ENCODE measurements at places on chromosomes 7 and 10.
A peak's percentile ranks its signal among the peaks of the same experiment; 100 is the strongest.

GRCh38 chr10:114631090-114631665 is 26.9 kb downstream of the ABLIM1 start:
- H3K27ac ChIP-seq, result no peak overlapping the region
- no peak for DNase-seq
- H3K36me3 ChIP-seq, result no peaks in the 10 kb centered on the region
- H3K4me3 ChIP-seq, result no peak overlapping the region
- no peaks in the 10 kb centered on the region for H3K4me1 ChIP-seq
- peaks cover 3% of the 10 kb centered on the region for H3K27me3 ChIP-seq

GRCh38 chr10:124281666-124282065 is 137.1 kb downstream of the OAT start:
- no peak overlapping the region for H3K4me3 ChIP-seq
- no peaks in the 10 kb centered on the region for H3K36me3 ChIP-seq
- no peak overlapping the region for H3K27ac ChIP-seq
- no peaks in the 10 kb centered on the region for H3K4me1 ChIP-seq
- no peaks in the 10 kb centered on the region for H3K27me3 ChIP-seq

DNA sequence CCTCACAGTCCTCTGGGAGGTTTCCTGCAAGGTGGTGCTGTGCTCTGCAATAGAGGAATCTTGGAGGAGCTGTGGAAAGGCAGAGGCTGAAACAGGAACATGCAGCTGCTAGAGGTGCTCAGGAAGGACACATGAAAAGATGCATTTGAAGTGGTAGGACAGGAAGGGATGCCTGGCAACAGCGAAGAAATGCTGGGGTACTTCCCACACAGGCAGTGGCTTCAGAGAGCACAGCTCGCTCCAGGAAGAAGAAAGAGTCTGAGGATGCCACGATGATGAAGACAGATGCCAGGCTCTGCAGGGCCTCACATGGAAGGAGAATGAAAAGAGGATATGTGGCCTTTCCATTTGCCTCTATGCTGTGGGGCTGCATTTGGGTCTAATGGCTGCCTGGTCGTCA is 77.0 kb upstream of the TMEM72 start:
- H3K27ac ChIP-seq, result no peak overlapping the region
- no peaks in the 10 kb centered on the region for H3K36me3 ChIP-seq
- no peaks in the 10 kb centered on the region for H3K4me1 ChIP-seq
- no peaks in the 10 kb centered on the region for H3K27me3 ChIP-seq

DNA sequence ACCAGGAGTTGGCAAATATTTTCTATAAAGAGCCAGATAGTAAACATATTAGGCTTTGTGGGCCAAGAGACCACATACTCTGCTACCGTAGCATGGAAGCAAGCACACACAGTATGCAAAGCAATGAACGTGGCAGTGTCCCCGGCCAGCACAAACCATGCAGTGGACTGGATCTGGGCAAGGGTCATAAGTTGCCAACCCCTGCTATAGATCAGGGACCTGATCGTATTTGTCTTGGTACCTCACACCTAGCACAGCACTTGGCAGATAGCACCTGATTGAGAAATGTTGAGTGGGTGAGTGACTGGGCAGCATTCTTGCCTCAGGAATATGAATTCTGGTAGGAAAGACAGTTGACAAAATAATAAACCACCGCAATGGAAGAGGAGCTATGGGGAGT is 331.9 kb downstream of the FGFR2 start:
- no peak overlapping the region for H3K4me3 ChIP-seq
- H3K27me3 ChIP-seq, result peaks cover 3% of the 10 kb centered on the region
- no peak overlapping the region for H3K27ac ChIP-seq
- H3K4me1 ChIP-seq, result no peaks in the 10 kb centered on the region
- H3K36me3 ChIP-seq, result no peaks in the 10 kb centered on the region

DNA sequence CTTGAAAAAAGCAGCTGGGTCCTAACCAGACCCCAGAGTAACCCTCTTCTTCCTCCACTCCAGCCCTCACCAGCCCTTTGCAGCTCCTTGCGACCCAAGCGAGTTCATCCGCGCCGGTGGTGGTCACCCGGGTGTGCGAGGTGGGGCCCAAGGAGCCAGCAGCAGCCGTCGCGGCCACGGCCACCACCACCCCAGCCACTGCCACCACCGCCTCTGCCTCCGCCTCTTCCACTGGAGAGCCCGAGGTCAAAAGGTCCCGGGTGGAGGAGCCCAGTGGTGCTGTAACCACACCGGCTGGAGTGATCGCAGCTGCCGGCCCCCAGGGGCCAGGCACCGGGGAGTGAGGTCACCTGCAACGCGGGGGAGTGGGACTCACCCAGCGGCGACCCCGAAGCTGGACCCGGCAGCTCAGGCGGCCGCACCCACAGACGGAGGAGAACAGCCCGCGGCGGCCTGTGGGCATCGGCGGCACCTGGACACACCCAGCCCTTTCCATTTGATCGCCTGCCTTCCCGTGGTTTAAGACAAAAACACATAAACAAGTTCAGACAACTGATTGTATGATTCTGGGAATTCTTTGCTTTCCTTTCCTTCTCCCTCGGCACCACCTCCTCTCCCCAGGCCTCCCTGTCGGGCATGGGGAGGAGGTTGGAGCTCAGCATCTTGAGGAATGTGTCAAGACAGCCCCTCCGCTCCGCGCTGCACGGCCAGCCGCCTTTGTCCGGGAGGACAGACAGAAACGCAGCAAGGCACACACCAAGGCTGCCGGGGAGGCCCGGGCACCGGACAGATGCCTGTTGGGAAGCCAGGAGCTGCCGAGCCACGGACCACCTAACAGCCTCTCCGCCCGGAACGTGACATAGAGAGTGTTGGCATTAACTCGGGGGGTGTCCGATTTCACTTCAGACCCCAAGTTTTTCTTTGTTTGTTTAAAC is 13.0 kb upstream of the AP5Z1 start:
- no peak overlapping the region for H3K4me3 ChIP-seq
- H3K27me3 ChIP-seq, result no peaks in the 10 kb centered on the region
- no peak overlapping the region for H3K27ac ChIP-seq
- H3K36me3 ChIP-seq, result peaks cover 85% of the 10 kb centered on the region
- no peaks in the 10 kb centered on the region for H3K4me1 ChIP-seq

DNA sequence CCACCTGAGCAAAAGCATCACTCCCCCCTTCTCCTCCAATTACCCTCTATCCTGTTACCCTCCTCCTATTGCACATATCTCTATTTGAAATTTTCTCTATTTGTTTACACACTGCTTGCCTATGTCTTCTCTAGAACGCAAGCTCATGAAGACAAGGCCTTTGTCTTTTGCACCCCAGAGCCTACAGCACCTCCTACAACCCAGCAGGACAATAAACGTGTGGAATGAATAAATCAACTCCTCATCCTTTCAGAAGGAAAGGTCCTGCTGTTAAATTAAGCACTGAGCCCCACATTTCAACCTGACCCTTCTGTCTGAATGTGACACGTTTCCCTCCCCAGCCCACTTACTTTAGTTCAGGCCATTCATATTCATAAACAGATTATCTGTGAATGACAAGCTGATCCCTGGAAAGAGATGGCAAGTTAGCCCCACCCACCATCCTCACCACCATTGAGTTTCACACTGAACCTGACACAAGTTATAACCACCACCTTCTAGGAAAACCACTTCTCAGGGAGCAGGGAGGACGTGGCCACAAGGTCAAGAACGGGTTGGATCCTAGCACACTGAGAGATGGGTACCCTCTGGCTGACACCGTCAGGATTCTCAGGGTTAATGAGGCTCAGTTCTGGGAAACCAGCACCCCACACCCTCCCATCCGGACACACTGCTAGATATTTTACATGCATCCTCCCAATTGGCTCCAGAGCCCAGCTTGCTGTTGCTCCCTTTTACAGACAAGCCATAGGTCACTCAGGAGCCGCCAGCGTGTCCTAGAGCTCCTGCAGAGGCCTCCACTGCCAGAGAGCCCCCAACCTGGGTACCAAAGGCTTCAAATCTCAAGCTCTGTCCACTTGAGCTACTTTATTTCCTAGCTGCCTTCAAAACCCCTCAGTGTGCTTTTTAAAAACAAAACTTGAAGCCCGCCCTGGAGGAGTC is 934 bp downstream of the PRTFDC1 start:
- peak overlapping the region; percentile 65 for H3K4me3 ChIP-seq
- H3K4me1 ChIP-seq, result peaks cover 26% of the 10 kb centered on the region
- H3K27ac ChIP-seq, result peak overlapping the region; percentile 76
- H3K27me3 ChIP-seq, result no peaks in the 10 kb centered on the region

DNA sequence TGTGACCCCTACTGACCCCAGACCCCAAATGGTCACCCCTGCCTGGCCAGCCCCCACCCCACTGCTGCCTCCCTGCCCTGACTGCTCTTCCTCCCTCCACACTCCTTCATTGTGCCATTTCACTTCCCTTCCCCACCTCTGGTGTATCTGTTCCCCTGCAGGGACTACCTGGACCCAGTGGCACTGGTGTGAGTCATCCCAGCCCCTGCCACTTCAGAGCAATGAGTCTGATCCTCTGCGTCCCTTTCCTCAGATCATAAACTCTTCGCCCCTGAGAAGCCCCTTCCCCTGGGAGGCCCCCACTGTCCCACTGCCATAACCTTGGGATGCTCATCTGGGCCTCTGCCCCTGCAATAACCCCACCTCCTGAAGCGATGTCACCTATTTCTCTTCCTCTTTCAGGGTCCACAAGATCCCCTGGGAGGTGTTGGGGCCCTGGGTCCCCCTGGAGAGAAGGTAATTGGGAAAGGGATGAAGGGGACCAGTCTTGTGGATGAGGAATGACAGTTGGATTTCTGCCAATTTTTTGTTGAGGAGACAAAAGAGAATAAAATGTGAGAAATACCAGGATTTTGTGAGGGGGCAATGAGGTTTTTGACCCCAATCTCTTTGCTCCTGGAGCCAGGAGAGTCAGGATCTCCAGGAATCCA is 19.1 kb upstream of the VOPP1 start:
- H3K27me3 ChIP-seq, result no peaks in the 10 kb centered on the region
- DNase-seq, result no peak
- no peaks in the 10 kb centered on the region for H3K36me3 ChIP-seq
- no peak overlapping the region for H3K4me3 ChIP-seq

GRCh38 chr7:48289656-48290055 is 118.4 kb downstream of the ABCA13 start:
- no peak overlapping the region for H3K27ac ChIP-seq
- H3K4me3 ChIP-seq, result no peak overlapping the region
- no peaks in the 10 kb centered on the region for H3K27me3 ChIP-seq
- no peaks in the 10 kb centered on the region for H3K36me3 ChIP-seq

DNA sequence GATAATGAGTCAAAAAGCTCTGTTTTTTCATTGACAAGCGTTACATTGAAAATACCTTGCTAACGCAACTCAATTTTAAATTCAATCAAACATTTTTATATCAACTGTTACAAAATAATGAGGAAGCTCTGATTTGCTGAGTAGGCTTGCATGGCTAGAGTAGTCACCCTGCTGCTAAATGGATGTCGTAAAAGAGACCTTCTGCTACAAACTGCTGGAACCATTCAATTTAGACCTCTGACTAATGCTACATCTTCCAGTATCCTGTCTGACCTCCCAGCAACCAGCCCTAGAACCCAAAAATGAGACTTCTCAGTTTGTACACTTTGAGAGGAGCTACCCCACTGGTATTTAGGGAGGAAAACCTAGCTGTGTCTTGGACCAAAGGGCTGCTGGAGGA is 84.0 kb upstream of the ELMO1 start:
- no peak overlapping the region for H3K27ac ChIP-seq
- DNase-seq, result no peak
- H3K4me3 ChIP-seq, result no peak overlapping the region
- H3K27me3 ChIP-seq, result peaks cover 15% of the 10 kb centered on the region
- no peaks in the 10 kb centered on the region for H3K36me3 ChIP-seq
